Activated CD8-positive, alpha-beta memory T cell treated with anti-CD3 and anti-CD28 coated beads for 1 hour (primary cell): ENCODE measurements at places on chromosomes 5 and 9.

- DNase-seq: no peak
Observed at GRCh38 chr9:1890816-1891215, 124.3 kb upstream of the SMARCA2 start.

DNA sequence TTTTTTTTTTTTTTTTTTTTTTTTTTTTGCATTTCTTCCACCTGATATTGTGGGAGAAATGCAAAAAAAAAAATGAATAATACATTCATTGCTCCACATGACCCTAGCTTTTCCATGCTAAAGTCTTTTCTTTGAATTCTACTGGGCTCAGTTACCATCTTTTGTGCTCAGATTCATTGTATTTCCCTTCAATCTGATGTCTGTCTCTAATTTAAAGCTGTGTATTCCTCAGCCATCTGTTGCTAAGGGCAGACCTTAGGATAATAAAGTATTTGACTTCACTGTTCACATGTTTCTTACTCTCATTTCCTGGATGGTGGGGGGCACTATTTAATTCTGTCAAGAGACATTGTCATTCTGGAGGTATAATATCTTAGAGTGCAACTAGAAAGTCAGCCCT lies 123.5 kb downstream of the FGF10 start:
- no peak for DNase-seq

- DNase-seq: no peak
Observed at GRCh38 chr9:109290385-109290784, 30.5 kb downstream of the EPB41L4B start.

DNA sequence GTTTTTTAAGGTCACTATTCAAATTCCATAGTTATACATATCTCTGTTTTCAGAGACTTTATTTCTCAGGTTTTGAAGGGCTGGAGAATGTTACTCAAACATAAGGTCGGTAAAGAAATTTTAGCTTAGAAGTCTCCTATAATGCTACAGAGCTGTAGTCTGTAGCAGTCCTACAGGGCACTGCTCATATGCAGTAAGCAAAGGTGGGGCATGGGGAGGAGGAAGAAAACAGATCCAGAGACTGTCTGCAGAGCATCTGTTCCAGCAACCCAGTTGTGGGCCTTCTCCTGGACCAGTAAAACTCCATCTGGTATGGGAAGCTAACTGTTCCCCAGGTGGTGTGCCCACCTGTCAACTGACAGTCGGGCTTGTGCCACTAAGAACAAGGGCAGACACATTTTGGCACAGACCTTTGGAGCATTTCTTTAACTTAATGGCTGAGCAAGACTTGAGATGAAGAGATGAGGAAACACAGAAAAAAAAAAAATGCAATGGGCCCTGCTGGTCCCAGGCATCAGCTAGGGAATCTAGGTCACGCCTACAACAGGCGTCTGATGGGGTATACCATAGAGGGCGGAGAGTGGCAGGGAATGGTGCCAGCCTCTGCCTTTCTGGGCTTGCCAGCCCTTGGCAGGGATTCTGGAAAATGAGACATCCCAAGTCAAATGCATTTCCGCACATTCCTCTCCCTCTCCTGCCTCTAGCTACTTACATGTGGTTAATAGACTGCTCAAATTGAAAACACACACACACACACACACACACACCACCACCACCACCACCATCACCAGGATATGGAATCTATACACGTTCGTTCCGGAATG lies 218.9 kb downstream of the ARL15 start:
- no peak for DNase-seq

- DNase-seq: no peak
Observed at GRCh38 chr9:70131296-70131695, 87.6 kb downstream of the MAMDC2 start.

- DNase-seq: no peak
Observed at GRCh38 chr5:16759147-16759773, 142.5 kb upstream of the RETREG1 start.

DNA sequence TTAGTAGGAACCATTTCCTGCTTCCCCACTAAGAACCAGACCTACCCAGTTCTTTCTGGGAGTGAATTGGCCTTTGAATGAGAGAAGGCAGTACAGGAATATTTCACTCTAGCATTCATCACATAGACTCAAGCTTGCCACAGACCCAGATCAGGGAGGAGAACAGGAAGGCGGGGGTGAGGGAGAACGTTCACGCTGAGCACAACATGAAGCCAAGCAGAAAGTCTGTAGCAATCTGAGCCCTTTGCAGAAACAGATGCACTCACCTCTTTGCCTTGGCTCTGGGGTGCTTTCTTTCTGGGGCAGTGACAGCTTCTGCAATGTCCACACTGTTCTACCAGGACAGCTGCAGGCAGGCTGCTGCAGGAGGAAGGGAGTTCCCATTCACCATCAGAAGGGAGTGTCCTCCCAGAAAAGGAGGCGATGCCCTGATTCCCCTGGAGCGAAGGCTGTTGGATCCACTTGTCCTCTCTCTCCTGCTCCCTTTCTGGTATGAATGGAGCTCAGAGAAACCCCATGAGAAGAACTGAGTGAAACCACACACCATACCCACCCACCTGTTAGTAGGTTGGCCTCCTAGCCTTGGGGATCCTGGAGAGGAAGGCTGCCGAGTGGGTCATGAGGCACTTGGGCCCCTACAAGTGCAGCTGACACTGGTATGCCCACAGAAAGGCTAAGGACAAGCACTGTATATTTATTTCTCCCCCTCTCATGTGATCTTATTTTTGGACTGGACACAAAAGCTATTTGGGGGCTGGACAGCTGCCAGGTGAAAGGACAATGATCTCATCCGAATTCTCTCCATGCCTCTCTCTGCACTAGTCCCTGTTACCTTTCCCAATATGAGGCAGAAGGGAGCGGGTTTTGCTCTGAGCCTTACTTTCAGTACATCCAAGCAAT lies 11.7 kb upstream of the FGF1 start:
- DNase-seq: no peak

DNA sequence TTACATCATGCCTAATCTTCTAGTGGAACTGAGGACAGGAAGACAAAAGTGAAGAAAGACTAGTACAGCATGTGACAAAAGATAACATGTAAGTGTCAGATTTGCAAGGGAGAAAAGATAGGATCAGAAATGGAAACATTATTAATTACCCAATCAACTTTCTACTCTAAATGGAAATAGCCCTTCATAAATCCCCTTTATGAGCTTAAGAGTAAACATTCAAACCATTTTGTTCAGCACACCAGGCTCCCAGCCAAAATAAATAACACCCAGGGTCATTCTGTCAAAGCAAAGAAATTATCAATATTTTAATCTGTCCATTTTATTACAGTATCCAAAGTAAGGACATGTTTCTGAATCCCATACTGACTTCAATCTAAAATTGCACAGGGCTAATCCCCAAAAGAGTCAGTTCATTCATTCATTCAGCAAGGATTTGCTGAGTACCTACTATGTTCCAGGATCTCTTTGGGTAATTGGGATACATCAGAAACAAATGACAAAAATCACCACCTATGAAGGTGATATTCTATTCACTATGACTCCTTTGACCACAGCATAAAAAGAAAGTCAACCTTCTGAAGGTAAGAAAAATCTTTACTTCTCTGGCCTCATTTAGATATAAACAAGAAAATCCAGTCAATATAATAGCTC lies 5.3 kb downstream of the PRELID2 start:
- no peak for DNase-seq

DNA sequence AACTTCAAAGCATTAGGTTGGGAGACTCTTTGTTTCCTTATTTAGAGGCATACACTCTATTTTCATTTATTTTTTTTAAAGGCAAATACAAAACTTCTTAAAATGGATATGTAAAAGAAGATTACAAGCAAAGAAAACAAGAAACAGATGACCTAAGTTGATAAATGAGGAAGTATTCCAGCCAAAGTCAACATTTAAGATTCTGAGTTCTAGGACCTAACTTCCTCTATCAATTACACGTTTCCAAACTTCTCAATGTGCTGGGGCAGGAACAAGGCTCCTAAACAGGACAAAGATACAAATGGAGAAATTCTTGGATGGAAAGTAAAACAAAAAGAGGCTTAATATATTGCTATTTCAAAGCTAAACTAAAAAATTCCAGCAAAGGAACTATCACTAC lies 89.5 kb downstream of the TLE1 start:
- no peak for DNase-seq
